A673 (cell line): ENCODE measurements at places on chromosomes 11 and 22. TPM values are rescaled to one million over a fixed set of nuclear protein-coding genes. Genes with fewer than 3 reads are reported as not detected.

OR52E2 gene
- total RNA-seq, result not detected in 2 replicates

ENDOD1 gene
- 6.1 and 7.3 TPM in 2 replicates for total RNA-seq

SAA4 gene
- not detected in 2 replicates for total RNA-seq

FAM180B gene
- 0.28 and 0.62 TPM in 2 replicates for total RNA-seq

TRPT1 gene
- 43.6 and 59.6 TPM in 2 replicates for total RNA-seq

APOL4 gene
- total RNA-seq, result 1.6 and 4.2 TPM in 2 replicates

GVQW3 gene
- 6.2 and 9.9 TPM in 2 replicates for total RNA-seq

CCND1 gene
- total RNA-seq, result 2,517 and 2,519 TPM in 2 replicates

DMC1 gene
- 1.7 and 2.3 TPM in 2 replicates for total RNA-seq

KRTAP5-11 gene
- total RNA-seq, result not detected in 2 replicates

KRTAP5-1 gene
- not detected in 2 replicates for total RNA-seq

DSCAML1 gene
- total RNA-seq, result not detected in 2 replicates

OR52A1 gene
- total RNA-seq, result not detected in 2 replicates

FAM89B gene
- 79.8 and 88.3 TPM in 2 replicates for total RNA-seq

IFT27 gene
- 24.9 and 30.9 TPM in 2 replicates for total RNA-seq

GLB1L3 gene
- 0.09 and 0.17 TPM in 2 replicates for total RNA-seq

ABTB2 gene
- 40.7 and 46.3 TPM in 2 replicates for total RNA-seq

ARHGAP42 gene
- total RNA-seq, result 8.0 and 8.3 TPM in 2 replicates

CHKB gene
- 47.6 and 51.4 TPM in 2 replicates for total RNA-seq

TMEM132A gene
- 140 and 147 TPM in 2 replicates for total RNA-seq

RIMBP3B gene
- total RNA-seq, result 0.87 and 1.0 TPM in 2 replicates

SLC1A2 gene
- 0.11 TPM in 1 of 2 replicates, not detected in the other for total RNA-seq

MTMR2 gene
- total RNA-seq, result 52.4 and 58.6 TPM in 2 replicates

OR51B5 gene
- total RNA-seq, result not detected in 2 replicates

ACER3 gene
- total RNA-seq, result 30.2 and 31.0 TPM in 2 replicates

PTDSS2 gene
- 33.5 and 37.6 TPM in 2 replicates for total RNA-seq

TOM1 gene
- 22.8 and 30.1 TPM in 2 replicates for total RNA-seq

OR56A3 gene
- not detected in 2 replicates for total RNA-seq

FREY1 gene
- 3.3 and 3.8 TPM in 2 replicates for total RNA-seq

PIK3IP1 gene
- 0.24 and 0.46 TPM in 2 replicates for total RNA-seq

IL17REL gene
- not detected in 2 replicates for total RNA-seq

VPREB1 gene
- not detected in 2 replicates for total RNA-seq

CLDN5 gene
- 0.21 and 0.22 TPM in 2 replicates for total RNA-seq

LARGE2 gene
- total RNA-seq, result 9.1 and 10.9 TPM in 2 replicates

EXPH5 gene
- 0.26 and 0.39 TPM in 2 replicates for total RNA-seq

PAMR1 gene
- total RNA-seq, result 0.39 and 0.62 TPM in 2 replicates

PDGFD gene
- total RNA-seq, result 6.0 and 6.1 TPM in 2 replicates

TMEM191B gene
- total RNA-seq, result not detected in 2 replicates

VSIG10L2 gene
- total RNA-seq, result not detected in 2 replicates

CTNND1 gene
- 133 and 174 TPM in 2 replicates for total RNA-seq

ZBTB16 gene
- 12.0 and 14.1 TPM in 2 replicates for total RNA-seq

C11orf65 gene
- 0.43 and 0.59 TPM in 2 replicates for total RNA-seq

PHETA2 gene
- total RNA-seq, result 0.70 and 0.97 TPM in 2 replicates

RCE1 gene
- total RNA-seq, result 33.1 and 35.0 TPM in 2 replicates

KIF18A gene
- total RNA-seq, result 103 and 117 TPM in 2 replicates

CCDC15 gene
- total RNA-seq, result 4.3 and 5.4 TPM in 2 replicates
